ENCODE measurements at places on chromosomes 16 and 17.

GRCh38 chr16:55370762-55371482, 46.9 kb downstream of the IRX6 start:
- no peak for DNase-seq

GRCh38 chr17:4498461-4499397, at the start of gene SPNS2:
Gene SPNS2, plus strand, starts transcription at chr17:4498881. Its CDS starts 167 bp downstream, at chr17:4499048.
- peak; percentile 53 for DNase-seq

GRCh38 chr17:3688027-3688553, 7.9 kb downstream of the P2RX5 start:
- DNase-seq: no peak

GRCh38 chr17:35740997-35741931, 9.8 kb downstream of the RASL10B start:
- DNase-seq: no peak

DNA sequence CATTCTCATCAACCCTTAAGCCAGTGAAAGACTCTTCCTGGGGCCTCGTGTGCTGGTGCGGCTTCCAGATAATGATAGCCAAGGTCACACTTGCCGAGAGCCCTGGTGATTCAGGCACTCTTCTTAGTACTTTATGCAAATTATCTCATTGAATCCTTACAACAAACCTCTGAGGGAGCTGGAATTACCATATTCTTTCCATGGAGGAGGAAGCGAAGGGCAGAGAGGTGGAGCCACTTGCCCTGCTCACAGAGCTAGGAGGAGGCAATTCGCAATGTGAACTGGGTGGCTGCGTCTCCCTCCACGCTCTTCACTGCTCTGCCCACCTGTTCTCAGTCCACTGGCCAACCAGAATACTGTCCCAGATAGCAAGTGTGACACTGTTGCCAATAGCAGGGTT, 409.7 kb downstream of the SNX29 start:
- no peak for DNase-seq

- no peak for DNase-seq
Measured at GRCh38 chr16:53695070-53695469, 8.6 kb downstream of the RPGRIP1L start.

- DNase-seq: no peak
Measured at GRCh38 chr17:78779850-78780249, 2.2 kb downstream of the CYTH1 start.

- no peak for DNase-seq
Measured at GRCh38 chr16:23941963-23942564, 106.3 kb downstream of the PRKCB start.
